Hypothalamus (tissue), 51 donors: ENCODE measurements at places on chromosomes 5 and 9.

- no peak for DNase-seq
Measured at GRCh38 chr9:124928116-124928515, 12.8 kb downstream of the GOLGA1 start.

- DNase-seq, result no peak
Measured at GRCh38 chr5:167451076-167451475, 840.4 kb upstream of the WWC1 start.

- DNase-seq, result no peak
Measured at GRCh38 chr5:40572391-40572790, 107.3 kb upstream of the PTGER4 start.

GRCh38 chr5:157446412-157446935 is 13.5 kb upstream of the NIPAL4 start:
- DNase-seq, result no peak

- DNase-seq, result no peak
Measured at GRCh38 chr5:135238622-135239452, 160.2 kb downstream of the MACROH2A1 start.

DNA sequence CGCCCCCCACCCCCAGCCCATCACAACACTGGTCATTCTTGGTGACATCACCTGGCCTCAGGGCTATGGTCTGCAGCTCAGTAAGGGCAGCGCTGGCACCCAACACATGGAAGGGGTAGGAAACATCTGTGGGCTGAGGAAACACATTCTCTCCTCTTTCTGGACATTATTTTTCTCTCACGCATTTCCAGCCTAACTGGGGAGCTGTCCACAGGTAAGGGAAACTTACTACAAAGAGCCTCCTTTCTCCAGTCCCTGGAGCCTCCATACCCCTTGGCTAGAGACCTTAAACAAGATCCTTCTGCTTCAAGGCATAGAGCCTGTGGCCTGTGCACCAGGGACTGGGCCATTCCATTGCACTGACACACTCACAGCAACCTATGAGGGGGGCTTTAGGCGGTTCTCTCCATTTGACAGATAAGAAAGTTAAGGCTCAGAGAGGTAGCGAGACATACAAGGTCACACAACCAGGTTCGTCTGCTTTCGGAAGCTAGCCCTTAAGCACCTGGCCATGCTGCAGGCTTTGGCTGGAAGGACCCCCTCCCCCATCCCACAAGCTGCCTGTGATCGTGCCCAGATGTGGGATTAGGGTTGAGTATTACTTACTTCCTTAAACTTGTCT is 40.7 kb downstream of the CXXC5 start:
- DNase-seq, result no peak

DNA sequence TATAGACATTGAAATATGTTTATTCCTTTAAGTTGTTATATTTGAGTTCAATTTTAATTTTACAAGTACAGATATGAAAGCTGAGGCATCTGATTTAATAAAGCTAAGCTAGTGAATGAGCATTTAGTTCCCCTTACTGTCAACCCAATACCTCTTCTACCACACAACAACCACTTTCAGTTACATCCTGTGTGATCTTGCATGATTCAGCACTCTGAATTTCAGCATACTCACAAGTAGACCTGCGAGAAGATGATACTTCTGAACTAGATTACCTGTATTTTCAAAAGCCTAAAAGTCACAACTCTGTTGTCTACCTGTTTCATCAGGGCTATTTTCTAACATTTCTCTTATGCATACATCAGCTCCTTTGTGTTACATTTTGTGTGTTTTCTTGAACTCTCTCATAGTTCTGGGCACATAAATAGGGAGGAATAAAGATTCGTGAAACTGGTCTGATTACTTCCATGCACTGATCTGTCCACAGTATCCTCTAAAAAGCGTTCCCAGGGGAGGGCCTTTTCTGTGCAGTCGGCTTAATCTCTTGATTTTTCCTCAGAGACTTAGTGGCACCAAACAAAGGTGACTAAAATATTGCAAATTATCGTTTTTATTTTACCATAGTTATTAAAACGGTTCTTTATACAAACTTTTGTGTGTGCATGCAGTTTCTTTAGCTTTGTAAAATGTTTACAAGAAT is 2025.5 kb upstream of the NUDT12 start:
- DNase-seq, result no peak

- DNase-seq, result no peak
Measured at GRCh38 chr9:134908524-134909309, 9.0 kb downstream of the FCN1 start.

- DNase-seq, result no peak
Measured at GRCh38 chr5:78657201-78657600, 8.6 kb upstream of the LHFPL2 start.

- no peak for DNase-seq
Measured at GRCh38 chr5:17089690-17090089, 127.7 kb upstream of the BASP1 start.

- DNase-seq, result no peak
Measured at GRCh38 chr5:119596046-119596445, 33.3 kb upstream of the FAM170A start.

DNA sequence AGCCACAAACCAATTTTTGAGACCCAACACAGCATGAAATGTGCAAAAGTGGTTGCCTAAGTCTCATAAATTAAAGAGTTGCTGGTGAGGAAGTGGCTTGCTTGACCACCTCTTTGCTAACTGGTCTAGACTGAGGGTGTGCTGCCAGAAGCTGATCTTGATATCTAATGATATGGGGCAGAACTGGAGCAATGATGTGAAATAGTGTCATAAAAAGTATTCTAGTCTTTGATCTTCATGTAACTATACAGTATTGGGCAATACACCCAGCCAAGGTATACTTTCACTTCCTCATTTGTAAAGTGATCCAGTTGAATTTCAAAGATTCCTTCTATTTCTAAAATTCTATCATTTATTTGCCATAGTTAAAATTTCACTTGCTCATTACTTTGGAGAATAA is 5.9 kb upstream of the YTHDC2 start:
- DNase-seq, result no peak

DNA sequence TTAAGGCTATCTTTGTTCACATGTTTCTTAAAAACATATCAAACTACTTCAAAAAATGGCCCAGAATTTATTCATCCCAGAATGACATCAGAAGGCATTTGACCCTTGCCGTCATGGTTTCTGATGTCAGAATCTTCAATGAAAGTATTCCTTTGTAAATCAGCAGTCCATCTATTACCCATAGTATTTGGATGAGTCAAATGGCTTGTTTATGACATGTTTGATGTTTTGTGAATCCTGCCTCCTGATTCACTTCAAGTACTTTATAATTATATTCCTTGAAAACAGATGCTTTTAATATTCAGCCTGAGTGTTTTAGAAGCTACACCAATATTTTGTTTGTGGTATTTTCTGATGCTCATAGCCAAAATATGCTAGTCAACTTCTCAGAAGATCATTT is 200.8 kb upstream of the MEF2C start:
- DNase-seq, result no peak

DNA sequence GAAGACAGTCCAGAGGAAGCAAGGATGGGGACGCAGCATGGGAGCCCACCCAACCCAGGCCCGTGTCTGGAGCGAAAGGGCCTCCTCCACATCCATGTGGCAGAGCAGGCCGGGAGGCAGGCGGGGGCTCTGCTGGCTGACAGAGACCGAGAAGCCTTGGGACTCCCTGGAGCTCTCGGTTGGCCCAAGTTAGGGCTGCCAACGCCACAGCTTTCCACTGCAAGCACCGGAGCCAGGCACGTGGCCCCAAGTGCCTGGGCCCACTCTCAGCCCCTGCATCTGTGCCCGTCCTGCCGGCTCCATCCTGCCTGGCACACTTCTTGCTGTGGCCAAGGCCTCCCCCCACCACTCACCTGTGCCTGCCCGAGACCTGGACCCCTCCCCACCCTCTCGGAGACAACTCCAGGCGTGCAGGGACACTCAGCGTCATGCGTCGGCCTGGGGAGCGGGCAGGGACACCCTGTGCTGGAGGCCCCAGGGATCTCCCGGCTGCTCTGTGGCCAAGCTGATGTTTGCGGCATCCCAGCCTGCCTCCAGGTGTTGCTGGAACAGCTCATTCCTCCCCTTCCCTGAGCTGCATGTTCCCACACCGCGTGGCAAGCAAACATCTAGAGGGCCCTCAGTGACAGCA is 31.5 kb downstream of the SLC6A3 start:
- no peak for DNase-seq

- DNase-seq, result no peak
Measured at GRCh38 chr5:3891113-3891512, 295.5 kb downstream of the IRX1 start.

- no peak for DNase-seq
Measured at GRCh38 chr9:129761901-129762369, 9.1 kb upstream of the PTGES start.

DNA sequence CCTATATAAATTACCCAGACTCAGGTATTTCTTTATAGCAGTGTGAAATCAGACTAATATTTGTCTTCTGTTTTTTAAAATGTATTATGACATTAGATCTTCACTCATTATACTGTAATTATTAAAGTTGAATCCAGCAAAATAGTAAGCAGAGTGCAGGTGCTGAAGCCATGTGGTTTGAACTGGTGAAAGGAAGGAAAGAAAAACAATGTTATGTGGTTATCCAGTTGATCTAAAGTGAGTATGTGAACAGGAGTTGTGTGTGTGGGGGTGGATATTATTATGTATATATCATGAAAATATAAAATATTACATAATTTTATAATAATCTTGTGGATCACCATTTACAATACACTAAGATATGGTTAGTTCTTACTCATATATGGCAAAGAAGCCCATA is 593.7 kb downstream of the SEMA5A start:
- DNase-seq, result no peak

DNA sequence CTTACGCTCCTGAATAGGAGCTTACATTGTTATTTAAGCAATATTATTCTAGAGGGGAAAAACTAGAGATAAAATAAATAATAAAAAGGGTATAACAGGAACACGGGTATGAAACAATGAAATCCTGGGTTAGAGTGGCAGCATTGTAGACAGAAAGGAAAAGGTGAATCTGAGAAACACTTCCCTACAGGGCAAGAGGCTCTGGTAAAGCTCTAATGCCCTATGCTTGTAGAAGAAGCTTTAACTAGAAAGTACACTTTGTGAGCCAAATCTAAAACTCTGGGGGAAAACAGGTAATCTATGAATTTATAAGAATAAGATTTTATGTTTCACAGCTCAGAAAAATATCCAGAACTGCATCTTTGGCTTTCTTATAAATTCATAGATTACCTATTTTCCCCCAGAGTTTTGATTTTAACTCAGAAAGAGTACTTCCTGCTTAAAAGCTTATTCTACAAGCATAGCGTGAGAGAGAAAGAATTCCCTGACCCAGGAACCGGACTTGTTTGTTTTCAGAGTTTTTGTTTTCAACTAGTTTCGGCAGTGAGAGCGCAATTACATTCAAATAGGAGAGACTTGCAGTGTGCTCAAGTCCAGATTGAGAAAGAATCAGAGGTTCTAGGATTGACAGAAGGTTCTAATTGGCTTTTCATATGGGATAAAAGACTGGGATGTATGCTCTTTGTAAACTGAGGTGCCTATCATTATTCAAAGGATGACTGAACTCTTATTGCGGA is 651.0 kb upstream of the RORB start:
- no peak for DNase-seq

GRCh38 chr9:19484699-19485098 is 75.9 kb downstream of the ACER2 start:
- DNase-seq, result no peak

DNA sequence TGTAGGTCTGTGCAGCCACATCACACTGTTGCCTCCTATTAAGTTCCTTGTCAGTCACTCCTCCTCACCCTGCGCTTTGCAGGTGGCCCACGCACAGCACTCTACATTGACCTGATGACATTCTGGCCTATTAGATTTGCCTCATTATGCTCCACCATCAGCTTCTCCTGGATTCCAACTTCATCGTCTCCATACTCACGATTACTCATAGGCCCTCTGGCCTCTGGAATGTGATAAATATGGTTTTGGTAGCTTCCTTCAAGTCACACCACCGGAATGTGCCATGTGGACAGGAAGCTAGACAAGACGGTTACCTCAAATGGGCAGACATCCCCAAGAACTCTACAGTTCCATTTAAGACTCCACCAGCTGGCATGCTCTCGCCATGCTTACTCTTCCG is 158.0 kb upstream of the LHFPL2 start:
- DNase-seq, result no peak

GRCh38 chr5:147339313-147339712 is 104.5 kb downstream of the STK32A start:
- DNase-seq, result no peak

DNA sequence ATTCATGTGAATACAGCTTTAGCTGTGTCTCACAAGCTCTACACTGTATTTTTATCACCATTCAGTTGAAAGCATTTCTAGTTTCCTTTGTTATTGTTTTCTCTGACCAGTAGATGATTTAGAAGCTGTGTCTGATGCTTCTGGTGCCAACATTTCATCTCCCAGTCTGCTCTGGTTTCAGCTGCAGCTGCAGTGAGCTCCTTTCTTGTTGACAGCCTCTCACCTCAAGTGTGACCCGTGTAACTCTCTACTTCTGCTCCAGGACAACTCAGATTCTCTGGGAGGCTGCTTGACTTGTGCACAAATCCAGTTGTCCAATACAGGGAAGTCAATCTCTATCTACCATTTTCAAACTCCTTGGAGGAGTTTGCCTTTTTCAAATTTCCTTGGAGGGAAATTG is 504.8 kb downstream of the DIRAS2 start:
- no peak for DNase-seq

GRCh38 chr5:13325765-13326164 is 618.7 kb downstream of the DNAH5 start:
- DNase-seq, result no peak

DNA sequence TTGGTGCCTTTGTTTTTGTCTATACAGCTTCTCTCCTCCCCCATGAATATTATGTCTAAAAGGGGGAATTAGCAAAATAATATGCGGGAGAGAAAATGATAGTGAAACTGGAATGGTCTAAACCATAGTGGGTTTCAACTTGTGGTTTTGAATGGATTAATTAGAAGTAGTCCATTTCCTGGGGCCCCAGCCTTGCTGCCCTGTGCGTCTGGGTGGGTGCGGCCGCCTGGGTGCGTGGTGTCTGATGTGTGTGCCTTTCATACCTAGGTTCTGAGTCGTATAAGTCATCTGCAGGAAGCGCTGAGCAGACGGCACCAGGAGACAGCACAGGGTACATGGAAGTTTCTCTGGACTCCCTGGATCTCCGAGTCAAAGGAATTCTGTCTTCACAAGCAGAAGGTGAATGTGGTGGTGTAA is 120.0 kb upstream of the CACNA1B start:
- DNase-seq, result no peak

GRCh38 chr5:152542741-152543140 is 137.7 kb upstream of the NMUR2 start:
- no peak for DNase-seq

DNA sequence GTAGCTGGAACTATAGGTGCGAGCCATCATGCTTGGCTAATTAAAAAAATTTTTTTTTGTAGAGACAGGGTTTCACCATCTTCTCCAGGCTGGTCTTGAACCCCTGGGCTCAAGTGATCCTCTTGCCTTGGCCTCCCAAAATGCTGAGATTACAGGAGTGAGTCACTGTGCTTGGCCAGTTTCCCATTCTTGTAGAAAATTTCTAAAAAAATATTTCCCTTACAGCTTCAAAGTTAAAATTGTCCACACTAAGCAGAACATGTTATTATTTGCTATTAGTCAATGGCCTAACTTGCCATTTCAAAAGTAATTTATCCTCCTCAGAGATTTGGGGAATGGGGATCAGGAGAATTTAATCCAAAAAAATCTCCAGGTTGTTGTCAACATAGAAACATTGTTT is 40.1 kb downstream of the SLC38A9 start:
- no peak for DNase-seq
